ENCODE measurements at places on chromosomes 4 and X.

DNA sequence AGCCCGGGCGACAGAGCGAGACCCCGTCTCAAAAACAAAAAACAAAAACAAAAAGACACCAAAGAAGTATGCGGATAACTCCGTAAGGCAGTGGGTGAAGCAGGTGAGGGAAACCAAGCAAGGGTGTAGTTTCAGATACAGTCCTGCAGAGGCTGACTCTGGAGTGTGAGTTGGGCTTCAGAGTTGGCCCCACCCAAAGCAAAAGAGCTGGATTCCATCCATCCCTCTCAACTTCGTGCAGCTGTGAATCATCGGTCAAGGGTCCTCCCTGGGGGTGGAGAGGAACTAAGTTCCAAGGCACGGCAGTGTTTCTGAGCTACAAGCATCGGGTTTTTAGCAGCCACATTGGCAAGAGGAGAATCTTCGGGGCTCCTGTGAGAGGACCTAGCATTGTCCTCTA is 43.9 kb upstream of the FAM9A start:
- no peak for DNase-seq

- DNase-seq: no peak
Observed at GRCh38 chr4:176360446-176360845, 40.7 kb downstream of the SPCS3 start.

DNA sequence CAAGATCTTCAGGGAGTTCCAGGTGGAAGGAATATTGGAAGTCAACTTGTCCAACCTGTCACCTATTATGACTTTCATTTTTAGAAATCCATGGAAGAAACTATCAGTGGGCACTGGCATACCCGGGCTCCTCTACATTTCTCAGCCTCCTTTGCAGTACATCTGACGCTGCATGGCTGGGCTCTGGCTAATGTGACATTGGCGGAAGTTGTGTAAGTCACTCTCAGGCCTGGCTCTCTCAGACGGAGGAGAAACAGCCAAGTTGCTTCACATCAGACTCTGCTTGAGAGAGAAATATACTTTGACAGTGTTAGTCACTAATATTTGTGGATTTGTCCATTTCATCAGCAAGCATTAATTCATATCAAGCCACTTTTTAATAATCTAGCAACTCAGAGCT is 4.5 kb downstream of the DCHS2 start:
- DNase-seq: no peak

DNA sequence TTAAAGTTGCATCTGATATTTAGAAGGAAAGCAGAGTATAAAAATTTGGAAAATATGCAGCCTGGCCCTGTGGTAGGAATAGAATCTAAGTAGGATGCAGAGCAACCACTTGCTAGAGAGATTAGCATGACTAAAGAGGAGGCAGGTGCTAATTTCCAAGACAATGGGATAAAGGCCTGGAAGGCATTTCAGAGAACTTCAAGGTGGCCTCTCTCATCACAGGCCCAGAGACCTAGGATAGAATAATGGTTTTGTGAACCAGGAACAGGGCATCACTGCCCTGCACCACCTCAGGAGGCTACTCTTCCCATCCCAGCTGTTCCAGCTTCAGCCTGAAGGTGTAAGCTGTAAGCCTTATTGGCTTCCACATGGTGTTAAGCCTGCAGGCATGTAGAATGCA is 621.7 kb upstream of the HS3ST1 start:
- no peak for DNase-seq

DNA sequence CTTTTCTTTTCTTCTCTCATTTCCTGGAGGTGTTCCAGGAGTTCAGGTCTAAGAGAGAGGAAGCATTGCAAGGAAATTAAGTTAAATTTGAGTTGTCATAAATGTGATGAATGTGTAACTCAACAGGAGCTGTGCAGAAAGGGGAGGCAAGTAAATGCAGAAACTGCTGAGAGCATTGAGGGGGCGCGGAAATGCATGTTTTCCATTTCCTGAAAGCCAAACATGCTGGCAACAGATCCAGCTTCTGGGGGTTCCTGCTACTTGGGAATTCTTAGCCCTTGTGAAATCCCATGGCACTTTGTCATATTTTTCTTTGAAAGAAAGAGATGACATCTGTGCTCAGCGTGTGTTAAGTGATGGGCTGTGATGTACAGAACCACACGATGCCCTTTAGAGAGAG is 33.8 kb upstream of the NAP1L5 start:
- no peak for DNase-seq

GRCh38 chr4:189826657-189827056 is 114.0 kb upstream of the FRG1 start:
- DNase-seq: no peak

GRCh38 chrX:11445540-11445939 is 152.3 kb downstream of the AMELX start:
- DNase-seq: no peak

DNA sequence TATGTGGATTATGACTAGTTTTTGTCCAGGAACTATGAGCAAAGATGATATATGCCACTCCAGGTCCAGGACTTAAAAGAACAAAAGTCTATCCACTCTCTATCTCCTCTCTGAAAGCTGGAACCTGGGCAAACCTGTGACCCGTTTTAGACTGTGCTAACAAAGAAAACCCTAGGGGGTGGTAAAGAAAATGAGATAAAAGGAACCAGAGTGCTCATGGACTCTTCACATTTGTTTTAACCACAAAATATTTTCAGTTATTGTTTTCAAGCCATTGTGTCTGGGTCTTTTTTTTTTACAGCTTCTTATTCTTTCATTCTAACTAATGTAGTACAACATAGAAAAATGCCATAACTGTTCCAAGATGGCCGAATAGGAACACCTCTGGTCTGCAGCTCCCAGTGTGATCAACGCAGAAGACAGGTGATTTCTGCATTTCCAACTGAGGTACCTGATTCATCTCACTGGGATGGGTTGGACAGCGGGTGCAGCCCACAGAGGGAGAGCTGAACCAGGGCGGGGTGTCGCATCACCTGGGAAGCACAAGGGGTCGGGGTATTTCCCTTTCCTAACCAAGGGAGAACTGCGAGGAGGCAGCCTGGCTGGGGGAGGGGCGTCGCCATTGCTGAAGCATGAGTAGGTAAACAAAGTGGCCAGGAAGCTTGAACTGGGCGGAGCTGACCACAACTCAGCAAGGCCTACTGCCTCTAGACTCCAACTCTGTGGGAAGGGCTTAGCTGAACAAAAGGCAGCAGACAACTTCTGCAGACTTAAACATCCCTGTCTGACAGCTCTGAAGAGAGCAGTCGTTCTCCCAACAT is 45.1 kb downstream of the CHM start:
- no peak for DNase-seq

- no peak for DNase-seq
Observed at GRCh38 chr4:115158296-115158695, 44.9 kb upstream of the NDST4 start.

GRCh38 chr4:174156239-174156826 is 127.1 kb downstream of the FBXO8 start:
- no peak for DNase-seq

DNA sequence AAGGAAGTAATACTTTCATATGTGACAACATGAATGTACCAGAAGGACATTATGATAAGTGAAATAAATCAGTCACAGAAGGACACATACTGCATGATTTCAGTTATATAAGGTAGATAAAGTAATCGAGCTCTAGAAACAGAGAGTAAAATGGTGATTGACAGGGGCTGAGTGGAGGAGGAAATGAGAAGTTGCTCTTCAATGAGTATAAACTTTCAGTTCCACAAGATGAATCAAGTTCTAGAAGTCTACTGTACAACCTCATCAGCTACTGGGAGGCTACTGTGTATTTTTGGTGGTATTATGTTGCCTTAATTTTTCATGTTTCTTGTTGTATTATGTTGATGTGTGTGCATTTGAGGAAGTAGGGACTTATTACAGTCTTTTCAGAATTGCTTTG is 270.9 kb upstream of the GRIA3 start:
- no peak for DNase-seq

DNA sequence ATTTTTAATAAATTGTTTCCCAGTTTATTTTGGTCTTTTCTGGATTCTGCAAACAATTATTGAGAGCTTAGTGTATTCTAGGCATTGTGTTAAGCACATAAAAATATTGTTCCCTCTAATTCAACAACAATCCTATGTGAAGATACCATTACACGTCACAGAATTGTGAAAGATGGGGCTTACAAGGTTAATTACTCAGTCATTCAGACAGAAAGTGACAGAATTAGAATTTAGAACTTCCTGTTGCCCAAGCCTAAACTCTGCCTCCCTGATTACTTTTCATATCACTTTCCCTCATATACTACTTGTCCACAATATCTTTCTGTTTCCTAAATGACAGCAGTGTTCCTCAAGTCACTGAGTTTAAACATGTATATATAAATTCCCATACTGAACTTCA is 186.7 kb upstream of the VEGFC start:
- DNase-seq: no peak

DNA sequence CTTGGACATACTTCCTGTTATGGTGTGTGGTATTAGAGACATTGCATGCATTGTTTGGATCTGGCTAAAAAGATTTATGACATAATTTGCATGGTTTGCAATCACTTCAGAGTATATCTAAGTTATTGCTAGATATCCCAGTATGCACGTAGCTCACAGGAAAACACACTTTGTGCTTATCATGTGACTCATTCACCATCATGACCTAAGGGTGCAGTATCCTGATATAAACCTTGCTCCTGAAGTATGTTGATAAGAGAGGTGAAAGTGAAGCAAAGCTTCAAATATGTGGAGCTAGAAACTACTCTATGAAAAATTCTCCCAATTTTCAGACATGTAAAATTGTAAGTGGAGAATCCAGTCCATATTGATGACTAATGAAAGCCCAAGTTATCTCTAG is 46.9 kb upstream of the GRXCR1 start:
- no peak for DNase-seq

DNA sequence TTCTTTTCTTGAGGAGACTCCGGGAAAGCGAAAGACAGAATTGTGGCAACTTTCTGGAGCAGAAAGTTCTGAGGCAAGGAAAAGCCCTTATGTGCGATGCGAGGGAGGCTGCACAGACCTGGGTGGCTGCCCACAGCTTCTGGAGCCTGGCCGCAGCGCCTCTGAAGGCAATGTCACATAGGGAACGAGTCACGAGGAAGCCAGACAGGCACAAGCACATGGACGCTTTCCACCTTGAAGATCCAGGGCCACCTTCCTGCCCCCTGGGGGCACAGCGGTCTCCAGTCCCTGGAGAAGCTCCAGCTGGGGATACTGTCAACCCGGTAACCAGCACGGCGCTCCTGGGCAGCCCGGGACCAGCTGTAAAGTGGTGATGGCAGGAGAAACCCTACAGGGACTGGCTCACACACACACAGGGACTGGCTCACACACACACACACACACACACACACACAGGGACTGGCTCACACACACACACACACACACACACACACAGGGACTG is 69.8 kb downstream of the MTNR1A start:
- no peak for DNase-seq

DNA sequence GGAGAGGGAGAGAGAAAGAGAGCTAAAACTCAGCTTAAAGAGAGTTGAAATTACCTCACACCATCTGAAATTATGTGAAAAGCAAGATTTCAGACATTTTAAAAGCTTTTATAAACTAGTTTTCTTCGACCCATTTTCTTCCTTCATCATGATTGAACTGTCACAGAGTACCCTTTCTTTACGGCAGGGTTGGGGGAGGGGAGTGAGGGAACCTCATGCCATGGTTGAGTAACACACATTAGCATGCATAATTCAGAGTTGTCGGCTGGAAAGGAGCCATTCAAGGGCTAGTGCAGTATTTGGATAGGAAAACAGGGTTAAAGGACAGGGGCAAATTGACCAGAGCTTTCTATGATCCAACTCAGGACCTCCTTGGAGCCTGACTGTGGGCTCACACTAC is 46.2 kb downstream of the PCDH19 start:
- DNase-seq: no peak

DNA sequence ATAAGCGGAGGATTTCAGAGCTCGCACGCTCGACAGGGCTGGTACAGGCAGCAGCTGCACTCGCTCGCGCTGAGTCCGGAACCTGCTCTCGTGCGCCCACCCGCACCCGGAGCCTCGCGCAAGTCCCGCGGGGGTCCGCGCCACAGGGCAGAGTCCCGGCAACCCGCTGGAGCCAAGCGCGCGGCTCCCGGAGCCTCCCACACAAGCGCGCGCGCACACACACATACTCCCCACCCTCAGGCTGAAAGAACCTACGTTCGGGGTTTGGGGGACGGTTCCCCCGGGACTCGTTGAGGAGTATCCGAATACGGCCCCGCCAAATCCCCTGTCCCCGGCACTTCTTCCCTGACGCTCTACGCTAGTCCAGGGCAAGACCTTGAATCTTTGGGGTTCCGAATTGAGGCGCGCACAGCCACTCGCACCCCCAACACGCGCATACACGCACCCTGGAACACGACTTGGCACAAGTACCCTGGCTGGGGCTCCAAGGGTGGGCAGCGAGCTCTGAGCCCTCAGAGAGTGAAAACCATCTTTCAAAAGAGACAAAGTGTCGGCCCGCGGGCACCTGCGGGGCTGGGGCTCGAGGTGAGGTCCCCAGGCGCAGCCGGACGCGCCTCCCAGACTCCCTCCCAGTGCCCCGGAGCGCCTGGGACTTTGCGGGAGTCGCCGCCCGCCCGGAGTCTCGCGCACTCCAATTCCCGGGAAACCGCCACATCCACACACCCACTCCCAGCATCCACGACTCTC is 952 bp downstream of the ANOS1 start:
- no peak for DNase-seq

- DNase-seq: peak; percentile 94
Observed at GRCh38 chr4:86961605-86962295, 26.9 kb downstream of the AFF1 start.

- no peak for DNase-seq
Observed at GRCh38 chr4:80462621-80463091, 127.1 kb downstream of the CFAP299 start.

- no peak for DNase-seq
Observed at GRCh38 chrX:122572461-122572860, 611.6 kb upstream of the GRIA3 start.

DNA sequence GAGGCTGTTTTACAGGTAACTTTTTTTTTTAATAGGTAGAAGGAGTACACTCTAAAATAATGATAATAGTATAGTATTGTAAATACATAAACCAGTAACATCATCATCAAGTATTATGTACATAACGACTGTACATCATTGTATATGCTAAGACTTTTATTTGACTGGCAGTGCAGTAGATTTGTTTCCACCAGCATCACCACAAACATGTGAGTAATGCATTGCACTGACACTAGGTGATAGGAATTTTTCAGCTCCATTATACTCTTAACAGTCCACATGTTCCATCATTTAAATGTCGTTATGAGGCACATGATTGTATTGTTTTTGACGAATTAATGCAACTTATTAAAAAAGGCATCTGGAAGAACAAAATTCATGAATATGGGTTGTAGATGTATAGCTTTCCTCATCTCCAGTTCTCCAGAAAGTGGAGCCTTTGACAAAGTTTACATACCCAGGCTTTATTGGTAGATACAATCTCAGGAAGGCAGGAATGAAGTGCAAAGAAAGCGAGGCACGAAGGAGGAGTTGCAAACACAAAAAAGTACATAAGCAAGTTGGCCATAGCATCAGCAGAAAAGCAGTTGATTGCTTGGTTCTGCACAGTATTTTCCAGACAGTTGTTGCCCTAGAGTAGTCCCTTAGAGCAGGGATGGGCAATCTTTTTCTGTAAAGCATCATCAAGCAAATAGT is 336.9 kb upstream of the NR3C2 start:
- no peak for DNase-seq

GRCh38 chr4:21454201-21454600 is 494.4 kb downstream of the KCNIP4 start:
- no peak for DNase-seq

- DNase-seq: no peak
Observed at GRCh38 chr4:31714238-31714637, 994.1 kb downstream of the PCDH7 start.

All from GF-D8 (cell line).